Muscle of back (tissue), 13 donors: ENCODE measurements at places on chromosomes 5 and 9.
A peak's percentile ranks its signal among the peaks of the same experiment; 100 is the strongest.

DNA sequence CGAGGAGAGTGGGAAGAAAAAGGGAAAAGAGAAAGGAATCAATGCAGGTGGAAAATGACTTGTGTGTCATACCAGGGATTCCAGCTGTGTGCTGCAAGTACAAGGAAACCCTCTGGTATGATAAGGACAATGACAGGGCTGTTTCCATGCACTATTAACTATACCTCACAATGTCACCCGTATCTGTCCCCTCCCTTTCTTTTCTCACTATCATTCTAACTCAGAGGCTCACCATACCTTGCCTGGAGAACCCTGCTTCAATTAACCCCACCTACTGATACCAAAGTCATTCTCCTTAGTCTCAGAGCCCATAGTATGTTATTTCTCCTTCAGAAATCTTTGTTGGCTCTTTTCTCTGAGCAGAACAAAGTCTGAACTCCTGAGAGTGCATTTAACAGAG lies 236.2 kb upstream of the NREP start:
- no peak for DNase-seq

DNA sequence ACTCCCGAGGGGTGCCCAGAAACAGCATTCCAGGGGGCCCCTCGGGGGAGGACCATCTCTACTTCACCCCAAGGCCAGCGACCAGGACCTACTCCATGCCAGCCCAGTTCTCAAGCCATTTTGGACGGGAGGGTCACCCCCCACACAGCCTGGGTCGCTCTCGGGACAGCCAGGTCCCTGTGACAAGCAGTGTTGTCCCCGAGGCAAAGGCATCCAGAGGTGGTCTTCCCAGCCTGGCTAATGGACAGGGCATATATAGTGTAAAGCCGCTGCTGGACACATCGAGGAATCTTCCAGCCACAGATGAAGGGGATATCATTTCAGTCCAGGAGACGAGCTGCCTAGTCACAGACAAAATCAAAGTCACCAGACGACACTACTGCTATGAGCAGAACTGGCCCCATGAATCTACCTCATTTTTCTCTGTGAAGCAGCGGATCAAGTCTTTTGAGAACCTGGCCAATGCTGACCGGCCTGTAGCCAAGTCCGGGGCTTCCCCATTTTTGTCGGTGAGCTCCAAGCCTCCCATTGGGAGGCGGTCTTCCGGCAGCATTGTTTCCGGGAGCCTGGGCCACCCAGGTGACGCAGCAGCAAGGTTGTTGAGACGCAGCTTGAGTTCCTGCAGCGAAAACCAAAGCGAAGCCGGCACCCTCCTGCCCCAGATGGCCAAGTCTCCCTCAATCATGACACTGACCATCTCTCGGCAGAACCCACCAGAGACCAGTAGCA lies 83.9 kb downstream of the GOLPH3 start:
- DNase-seq, result no peak

- DNase-seq, result peak; percentile 80
Observed at GRCh38 chr9:71518045-71518827, 250.1 kb downstream of the CEMIP2 start.

DNA sequence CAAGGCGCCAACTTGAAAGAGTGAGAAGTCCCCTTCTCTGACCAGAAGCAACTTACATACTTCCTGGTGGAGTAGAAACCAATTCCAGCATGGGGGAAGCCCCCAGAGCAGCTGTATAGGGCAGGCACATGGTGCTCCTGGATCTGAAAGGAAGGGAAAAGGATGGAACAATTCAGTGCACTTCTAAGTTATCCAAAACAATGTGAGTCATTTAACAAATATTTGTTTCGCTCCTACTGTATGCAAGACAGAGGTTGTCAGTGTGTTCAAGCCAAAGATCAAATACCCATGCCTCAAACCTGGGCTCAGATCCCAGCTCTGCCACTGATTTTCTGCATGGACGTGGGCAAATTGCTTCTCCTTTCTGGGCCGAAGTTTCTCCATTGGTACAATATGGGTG lies 67.1 kb downstream of the LHX2 start:
- DNase-seq, result peak; percentile 25

DNA sequence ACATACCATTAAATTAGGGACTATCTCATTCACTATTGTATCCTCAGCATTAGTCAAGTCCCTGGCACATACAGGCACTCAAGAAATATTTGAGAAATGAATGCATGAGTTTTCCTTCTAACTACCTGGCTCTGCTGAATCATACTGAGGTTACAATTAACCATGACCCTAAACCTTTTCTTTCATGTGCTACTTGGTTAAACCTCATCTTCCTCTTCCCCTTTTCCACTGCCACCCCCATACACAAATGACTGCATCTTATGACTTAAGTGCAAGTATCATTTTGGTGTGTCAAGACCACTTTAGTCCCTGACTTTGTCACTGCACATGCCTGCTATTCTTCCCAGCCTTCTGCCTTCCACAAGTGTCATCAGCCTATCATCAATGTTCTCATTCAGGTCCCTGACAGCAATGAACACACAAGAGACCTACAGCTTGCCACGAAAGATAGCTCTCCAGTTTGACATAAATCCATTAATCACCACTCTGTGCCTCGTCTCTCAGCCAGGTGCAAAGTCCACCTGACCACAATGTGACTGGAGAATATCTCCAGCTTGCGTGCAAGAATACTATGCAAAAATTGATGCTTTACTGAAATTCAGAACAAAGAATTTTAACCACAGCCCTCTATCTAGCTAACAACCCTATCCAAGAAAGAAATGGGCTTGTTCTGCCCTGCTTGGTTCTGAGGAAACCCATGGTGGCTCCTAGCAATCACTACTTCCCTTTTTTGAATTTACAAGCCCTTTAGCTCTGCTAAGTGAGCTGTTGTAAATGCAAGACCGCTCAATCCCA lies 74.5 kb downstream of the MAPKAP1 start:
- no peak for DNase-seq

- no peak for DNase-seq
Observed at GRCh38 chr5:94422812-94423211, 195.6 kb downstream of the KIAA0825 start.

- no peak for DNase-seq
Observed at GRCh38 chr5:107772418-107773310, 101.9 kb upstream of the EFNA5 start.
